ENCODE measurements at places on chromosomes 7 and 10. TPM values are rescaled to one million over a fixed set of nuclear protein-coding genes. Genes with fewer than 3 reads are reported as not detected.

Gene MYO3A
- 0.89 TPM for polyA plus RNA-seq

DNA sequence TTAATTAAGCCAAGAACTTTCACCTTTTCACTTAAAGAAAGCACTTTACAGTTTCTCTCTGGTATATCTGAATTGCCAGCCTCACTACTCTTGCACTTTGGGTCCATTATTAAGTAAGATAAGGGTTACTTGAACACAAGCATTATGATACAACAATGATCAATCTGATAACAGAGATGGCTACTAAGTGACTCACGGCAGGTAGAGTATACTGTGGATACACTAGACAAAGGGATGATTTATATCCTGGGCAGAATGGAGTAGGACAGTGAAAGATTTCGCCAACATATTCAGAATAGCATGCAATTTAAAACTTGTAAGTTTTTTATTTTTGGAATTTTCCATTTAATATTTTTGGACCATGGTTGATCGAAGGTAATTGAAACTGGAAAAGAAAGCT is 34.3 kb upstream of the ITGB8 start:
- no peak for DNase-seq

DNA sequence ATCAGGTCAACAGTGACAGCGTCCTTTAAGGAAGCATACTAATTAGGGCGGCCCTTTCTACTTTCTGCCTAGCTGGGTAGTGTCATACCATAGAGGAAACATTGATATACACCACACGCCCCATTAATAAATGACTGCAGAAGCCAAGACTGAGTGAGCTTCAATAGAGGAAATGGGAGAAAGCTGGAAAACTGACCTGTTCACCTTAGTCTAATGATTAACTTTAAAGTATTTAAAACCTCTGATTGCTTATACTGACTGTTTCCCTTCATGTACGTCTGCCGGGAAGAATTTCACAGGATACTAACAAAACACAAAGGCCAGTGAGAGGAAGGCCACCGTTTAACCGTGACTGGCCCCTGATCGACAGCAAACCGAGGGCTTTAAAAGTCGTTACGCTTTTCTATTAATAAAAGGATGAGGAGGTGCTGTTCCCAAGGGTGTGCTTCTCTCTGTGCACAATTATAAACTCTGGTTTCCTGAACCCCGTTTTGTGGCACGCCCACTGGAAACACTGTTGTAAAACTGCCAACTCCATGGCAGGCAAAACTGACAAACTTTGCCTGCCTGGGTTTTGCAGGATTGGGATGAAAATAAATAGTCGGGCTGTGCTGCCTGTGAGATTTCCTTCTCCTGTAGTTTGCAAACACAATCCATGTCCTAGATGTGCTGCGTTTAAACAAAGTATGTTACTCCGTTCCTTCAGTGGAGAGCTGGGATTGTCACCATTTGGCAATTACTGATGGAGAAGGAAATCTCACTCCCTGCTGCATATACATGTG is 137.6 kb downstream of the NRP1 start:
- DNase-seq = no peak

DNA sequence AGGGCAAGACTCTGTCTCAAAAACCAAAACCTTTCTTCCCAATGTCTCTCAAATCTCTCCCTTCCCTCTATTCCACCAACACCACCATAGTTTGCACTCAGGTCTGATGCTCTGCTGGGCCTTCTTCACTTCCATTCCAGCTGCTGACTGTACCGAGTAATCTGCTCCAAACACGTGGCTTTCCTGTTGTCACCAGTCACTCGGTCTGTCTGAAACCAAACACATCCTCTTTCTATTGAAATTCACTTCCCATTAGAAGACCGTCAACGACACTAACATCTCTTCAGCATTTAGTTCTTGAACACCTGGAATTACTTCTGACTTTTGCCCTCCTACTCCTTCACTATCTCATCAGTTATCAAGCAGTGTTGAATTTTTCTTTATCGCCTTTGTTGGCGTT is 4.7 kb upstream of the NRF1 start:
- peak; percentile 9 for DNase-seq

Data from muscle of arm (tissue), 14 donors.